Activated CD4-positive, CD25-positive, alpha-beta regulatory T cell (primary cell): ENCODE measurements at places on chromosomes 11 and 22.

GRCh38 chr11:32706985-32707741, 87.3 kb downstream of the CCDC73 start:
- DNase-seq, result no peak

- no peak for DNase-seq
Measured at GRCh38 chr22:37816543-37817180, 6.5 kb upstream of the GALR3 start.

DNA sequence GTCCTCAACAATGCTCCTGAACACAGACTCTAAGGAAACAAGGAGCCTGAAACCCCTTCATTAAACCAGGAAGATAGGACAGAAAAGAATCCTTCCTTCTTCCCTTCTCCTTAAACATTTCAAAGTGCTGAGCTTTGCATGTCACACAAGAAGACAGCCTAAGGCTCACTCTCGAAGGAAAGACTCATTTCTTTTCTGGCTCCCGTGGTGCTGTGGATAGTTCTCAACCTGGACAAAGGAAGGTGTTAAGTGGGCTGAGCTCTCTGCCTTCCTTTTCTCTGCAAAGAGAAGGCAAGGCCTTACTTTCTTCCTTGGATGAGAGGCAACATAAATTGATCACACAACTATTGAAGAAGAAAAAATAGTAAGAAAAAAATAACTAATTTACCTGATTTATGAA, 452.4 kb upstream of the DDI1 start:
- DNase-seq, result no peak

DNA sequence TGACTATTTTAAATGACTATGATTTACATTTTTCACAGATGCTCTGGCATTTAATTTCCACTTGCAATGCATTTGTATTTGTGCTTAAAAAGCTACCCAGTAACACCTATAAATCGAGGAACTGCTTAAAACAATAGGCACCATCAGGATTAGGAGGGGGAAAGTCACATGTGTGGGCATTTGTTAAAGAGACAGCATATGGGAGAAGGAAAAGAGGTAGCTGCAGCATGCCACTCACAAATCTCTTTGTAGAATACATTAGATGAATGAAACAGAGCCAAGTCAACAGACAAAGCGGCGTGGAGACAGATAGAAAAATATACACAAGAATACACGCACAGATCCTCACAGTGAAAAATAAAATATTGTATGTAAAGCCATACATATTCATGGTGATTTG, 228.0 kb downstream of the CADM1 start:
- no peak for DNase-seq

- no peak for DNase-seq
Measured at GRCh38 chr22:43435851-43436811, 24.3 kb downstream of the MPPED1 start.

DNA sequence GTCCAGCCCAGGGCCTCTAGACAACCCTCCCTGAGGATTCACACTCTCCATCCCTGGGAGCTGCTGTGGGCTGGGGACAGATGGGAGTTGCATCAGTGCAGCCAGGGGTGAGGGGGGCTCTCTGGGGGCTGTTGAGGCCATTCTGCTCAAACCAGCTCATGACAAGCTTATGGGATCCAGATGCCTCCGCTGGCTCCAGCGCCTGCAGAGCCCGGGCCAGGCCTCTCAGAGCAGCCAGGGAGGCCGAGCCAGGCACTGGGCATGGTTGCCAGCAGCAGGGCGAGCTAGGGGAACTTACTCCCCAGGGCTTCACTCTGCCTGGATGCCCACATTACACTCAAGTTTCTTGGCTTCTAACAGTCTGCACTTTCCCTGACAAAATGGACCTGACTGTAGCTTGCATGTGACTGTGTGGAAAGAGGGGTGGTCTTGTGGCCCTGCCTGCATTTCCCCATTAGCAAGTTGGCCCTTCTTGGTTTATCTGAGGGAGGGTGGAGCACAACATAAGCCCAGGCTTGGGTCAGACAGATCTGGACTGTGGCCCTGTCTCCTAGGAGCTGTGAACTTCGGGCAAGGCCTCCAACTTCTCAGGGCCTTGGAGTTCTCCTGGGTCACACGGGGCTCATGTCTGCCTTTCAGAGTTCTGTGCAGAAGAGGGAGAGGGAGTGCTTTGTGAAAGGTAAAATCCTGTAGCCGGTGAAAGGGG, 34.5 kb upstream of the CYB5R3 start:
- no peak for DNase-seq

DNA sequence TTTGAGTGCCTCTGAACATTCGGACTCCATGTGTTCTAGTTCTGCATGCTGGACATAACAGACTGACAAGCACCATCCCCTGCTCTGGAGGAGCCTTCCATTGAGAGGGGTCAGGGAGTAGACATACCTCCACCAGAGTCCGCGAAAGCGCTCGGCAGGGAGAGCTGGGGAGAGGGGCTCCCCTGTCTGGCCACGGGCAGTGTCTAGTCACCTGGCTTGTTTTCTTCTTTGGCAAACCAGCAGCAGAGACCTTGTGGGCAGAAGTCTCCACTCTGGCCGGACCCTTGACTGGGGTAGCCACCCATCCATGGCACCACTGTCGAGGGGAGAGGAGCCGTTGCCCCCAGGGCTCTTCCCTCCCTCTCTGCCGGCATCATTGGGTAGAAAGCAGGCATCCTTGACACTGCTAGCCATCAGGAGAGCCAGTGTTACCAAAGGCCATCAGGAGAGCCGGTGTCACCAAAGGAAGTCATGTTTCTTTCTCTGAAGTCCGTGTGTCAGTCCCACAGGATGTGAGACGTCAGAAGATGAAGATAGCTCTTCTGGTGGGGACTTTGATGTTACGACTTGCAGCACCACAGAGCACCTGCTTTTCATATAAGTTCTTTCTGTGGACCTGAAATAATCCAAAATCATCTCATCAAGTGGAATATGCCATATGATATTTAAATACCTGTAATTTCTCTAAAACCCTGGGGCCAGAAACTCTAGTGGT, 305.6 kb downstream of the TBC1D22A start:
- no peak for DNase-seq

DNA sequence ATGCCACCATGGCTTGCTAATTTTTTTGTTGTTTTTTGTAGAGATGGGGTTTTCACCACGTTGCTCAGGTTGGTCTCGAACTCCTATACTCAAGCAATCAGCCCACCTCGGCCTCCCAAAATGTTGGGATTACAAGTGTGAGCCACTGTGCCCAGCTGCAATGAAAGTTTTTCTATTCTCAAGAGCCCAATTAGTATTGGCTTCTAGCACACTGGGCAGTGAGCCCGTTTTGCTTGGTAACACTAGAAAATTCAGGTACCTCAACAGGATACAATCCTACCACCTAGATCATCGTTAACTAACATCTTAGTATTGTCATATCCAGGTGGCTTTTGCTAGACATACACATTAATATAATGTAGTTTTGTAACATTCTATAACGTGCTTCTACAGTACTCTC, 19.0 kb downstream of the SEC14L3 start:
- no peak for DNase-seq

DNA sequence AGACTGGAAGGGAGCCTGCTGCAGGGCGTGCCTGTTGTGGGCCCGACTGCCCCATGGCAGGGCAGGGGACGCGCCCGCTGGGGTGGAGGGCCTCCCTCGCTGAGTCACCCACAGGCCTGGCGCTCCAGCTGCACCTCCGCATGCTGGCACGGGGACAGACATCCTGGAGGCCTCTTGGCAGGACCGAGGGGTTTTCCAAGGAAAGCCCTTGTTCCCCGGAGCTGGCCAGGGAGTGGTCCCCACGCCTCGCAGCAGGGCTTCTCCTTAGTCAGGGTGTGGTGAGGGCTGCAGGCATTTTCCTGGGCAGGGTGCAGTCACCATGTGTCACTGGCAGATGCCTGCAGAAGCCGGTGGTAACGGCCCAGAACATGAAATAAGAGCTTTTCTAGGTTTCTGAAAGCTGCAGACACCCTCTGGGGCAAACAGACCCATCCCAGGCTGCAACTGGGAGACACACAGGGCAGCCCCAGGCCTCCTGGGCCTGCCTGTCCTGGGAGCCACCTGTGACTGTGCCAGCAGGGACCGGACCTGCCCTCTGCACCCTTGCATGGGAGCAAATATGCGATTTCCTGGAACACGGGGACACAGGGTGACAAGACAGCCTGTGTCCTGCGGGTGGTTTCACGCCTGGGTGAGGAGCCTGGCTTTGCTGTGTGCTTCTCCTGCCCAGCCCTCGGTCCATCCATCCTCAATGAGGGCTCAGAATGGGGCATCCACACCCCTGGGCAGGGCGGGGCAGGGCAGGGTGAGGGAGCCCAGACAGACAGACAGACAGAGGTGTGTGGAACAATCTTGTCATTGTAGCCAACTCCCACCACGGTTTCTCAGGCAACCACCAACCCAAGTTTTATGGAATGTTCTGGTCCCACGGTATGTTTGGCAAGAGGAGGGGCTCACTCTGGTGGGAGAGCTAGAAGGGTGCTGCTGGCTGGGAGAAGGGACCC, 43.2 kb upstream of the FADD start:
- DNase-seq, result no peak

DNA sequence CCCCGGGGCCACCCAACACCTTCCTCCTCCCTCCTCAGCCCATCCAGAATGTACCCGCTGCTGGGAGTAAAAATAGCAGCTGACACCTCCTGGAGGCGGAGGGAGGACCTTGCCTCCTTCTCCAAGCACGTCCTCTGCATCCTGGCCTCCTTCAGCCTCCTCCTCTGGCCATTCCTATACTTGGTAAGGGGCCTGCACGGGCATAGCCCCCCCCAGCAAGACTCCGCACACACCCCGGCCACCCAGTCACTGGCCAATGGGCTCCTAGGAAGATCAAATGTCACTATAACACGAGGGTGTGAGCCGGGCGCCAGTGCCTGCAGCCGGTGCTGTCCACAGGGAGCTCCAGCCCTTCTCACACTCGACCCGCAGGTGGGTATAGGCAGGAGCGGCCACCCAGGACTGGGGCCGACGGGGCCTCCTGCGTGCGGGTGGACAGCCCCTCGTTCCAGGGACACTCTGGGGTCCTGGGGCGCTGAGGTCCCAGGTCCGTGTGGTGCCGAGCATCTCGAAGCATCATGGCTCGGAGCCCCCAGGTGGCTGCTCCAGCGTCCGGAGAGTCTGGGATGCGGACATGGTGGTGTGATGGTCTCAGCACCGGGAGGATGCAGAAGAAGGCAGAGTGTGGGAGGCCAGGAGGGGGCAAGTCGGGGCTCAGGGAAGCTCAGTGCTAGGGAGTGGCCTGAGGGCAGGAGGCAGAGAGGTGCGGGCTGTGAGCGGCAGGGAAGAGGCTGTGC, at the start of gene TNNT3:
TSS of gene TNNT3 (plus strand) at position 313 of the 737 bp plus-strand sequence. CDS start 3,172 bp downstream, outside the sequence.
- no peak for DNase-seq

GRCh38 chr22:39556970-39557841, 13.3 kb upstream of the CACNA1I start:
- DNase-seq, result no peak

DNA sequence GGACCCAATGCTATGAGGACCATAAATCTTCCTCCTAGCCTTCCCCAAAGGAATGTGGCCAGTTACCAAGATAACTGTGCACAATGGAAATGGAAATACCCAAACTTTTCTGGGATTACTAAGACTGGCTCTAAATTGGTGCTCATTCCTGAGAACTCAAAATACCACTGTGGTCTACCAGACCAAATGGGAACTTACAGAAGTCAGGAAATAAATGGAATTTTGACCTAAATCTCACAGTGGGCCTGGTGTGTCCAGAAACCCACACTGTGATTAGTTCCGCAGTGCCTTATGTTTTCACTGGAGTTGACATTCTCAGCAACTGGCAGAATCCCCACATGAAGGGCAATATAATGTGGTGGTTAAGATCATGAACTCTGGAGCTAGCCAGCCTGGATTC, 99.4 kb upstream of the ZC3H12C start:
- DNase-seq, result no peak

GRCh38 chr22:35900483-35901168, 128.0 kb downstream of the RBFOX2 start:
- DNase-seq, result no peak

GRCh38 chr11:86747801-86748200, 52.5 kb upstream of the PRSS23 start:
- DNase-seq, result no peak

DNA sequence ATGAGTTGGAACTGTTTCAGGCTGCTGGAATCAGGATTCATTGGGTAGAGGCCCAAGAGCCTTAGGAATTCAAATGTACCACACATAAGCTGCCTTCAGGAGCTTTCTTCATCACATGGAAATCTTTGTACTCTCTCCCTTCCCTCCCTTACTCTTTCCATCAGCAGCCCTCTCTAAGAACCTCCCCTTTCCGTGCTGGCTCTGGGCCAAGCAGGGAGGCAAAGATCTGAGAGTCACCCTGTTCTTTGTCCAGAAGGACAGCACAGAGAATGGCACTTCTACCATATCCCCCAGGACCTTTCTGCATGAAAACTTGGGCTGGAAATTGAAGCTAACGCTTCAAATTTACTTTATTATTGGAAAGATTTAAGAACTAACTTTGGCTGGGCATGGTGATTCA, 20.7 kb upstream of the TPBGL start:
- no peak for DNase-seq

DNA sequence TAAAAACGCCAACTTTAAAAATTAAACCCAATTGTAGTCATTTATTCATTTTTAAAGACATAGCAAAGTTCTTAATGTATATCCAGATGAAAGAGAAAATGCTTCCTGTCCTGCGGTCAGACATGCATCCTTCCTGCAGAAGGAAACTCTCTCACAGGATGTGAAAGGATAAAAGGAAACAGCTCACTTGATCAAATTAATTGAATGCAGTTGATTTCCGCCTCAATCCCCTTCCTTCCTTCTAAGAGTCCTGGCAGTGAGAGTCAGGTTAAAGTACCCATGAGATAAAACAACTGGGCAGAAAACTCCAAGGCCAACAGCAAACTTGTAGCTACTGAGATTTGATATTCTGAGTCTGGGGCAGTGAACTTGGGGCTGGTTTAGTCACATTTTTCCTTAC, 38.5 kb downstream of the CWC15 start:
- DNase-seq, result no peak

DNA sequence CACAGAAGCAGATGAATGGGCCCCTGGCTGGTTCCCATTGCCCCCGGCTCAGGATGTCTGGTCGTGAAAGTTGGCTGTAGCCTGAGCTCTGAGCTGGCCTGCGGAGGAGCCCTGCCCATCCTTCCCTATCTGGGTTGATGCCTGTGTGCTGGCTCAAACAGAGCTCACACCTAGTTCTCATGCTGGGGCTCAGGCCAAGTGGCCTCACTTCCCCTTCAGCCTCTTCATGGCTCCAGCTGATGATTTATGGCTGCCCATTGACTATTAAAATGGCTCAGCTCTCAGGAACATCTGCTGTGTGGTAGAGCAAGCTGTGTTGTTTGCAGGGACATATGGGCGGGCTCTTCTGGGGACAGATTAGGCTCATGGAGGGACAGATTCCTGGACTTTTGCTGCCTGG, 64.7 kb downstream of the ADAMTS15 start:
- no peak for DNase-seq

GRCh38 chr11:77233011-77233410, 68.5 kb downstream of the GDPD4 start:
- DNase-seq, result no peak
